CD4-positive, alpha-beta memory T cell (primary cell): ENCODE measurements at places on chromosomes 11 and 22. TPM values are rescaled to one million over a fixed set of nuclear protein-coding genes. Genes with fewer than 3 reads are reported as not detected.

GRCh38 chr11:76824083-76824939 lies 36.4 kb upstream of the ACER3 start:
- DNase-seq, result no peak

DNA sequence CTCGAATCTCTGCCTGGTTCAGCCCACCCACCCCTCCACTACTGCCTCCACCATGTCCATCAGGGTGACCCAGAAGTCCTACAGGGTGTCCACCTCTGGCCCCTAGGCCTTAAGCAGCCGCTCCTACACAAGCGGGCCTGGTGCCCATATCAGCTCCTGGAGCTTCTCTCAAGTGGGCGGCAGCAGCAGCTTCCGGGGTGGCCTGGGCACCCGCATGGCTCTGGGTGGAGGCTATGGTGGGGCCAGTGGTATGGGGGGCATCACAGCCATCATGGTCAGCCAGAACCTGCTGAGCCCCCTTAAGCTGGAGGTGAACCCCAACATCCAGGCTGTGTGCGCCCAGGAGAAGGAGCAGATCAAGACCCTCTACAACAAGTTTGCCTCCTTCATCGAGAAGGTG lies 3.0 kb upstream of the SCUBE2 start:
- no peak for DNase-seq

GRCh38 chr11:95968585-95968984 lies 44.7 kb upstream of the MTMR2 start:
- no peak for DNase-seq

GRCh38 chr22:43533156-43533530 lies 121.3 kb downstream of the MPPED1 start:
- no peak for DNase-seq

DNA sequence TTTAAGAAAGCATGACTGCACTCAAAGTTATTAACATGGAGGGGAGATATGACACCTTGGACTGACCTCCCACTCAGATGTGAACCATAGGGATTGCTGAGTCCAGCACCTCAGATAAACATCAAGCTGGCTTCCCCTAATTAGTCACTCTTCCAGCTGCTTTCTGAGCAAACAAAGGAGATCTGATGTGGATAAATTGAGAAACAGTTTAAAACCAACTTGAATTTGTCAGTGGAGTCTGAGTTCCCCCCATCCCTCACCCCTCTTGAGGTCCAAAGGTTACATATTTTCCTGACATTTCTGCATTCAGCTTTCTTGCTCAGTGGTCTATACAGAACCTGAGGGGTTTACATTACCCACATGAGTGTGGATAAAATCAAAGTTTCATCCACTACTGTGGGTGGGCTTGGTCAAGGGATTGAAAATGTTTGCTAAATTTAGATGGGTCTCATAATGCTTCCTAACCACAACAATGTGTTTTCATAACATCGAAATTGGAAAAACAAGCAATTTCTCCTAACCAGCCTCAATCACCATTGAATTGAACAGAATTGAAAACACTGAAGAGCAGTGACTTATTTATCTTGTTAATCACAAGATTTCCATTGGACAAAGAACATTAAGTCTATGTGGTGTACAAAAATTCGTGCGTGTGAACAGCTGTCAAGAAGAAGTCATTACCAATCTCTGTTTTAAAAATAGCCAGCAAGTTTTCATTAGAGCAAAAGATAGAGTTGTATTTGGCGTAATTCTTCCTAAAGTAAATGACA lies 292.3 kb downstream of the METTL15 start:
- no peak for DNase-seq

DNA sequence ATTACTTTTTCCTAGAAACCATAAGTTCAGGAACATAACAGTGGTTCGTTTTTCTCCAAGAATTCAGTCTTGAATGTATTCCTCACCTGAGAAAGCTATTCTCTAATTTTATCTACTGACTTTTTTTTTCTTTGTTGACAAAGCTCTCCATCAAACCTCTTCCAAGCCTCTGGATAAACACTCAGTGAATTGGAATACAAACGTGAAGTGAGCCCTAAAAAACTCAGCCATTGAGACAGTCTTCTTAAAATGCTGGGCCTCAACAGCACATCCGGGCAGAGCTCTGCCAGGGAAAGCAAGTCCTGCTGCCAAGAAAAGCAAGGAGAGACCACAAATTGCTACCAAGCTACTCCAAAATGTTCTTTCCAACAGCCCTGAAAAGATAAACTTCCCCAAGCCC lies 7.7 kb upstream of the SLC1A2 start:
- DNase-seq, result no peak

DNA sequence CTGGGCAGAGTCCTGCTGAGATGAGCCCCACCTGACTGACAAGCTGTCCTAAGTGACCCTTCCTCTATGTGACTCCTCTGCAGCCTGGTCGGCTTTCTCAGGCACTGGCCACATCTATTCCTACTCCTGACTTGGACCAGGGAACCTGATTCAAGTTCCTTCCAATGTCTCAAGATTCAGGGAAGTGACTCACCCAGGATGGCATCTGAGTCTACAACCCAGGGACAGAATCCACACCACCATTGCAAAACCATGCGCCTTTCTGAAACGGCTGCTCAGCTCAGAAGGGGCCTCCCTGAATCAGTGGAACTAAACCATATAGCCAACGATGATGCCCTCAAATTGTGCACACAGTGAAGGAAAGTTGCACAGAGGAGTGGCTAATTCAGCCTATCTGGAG lies 63.9 kb upstream of the CSNK2A3 start:
- no peak for DNase-seq

- no peak for DNase-seq
These were observed 160.8 kb downstream of the MSANTD4 start for GRCh38 chr11:105861225-105861624.

DNA sequence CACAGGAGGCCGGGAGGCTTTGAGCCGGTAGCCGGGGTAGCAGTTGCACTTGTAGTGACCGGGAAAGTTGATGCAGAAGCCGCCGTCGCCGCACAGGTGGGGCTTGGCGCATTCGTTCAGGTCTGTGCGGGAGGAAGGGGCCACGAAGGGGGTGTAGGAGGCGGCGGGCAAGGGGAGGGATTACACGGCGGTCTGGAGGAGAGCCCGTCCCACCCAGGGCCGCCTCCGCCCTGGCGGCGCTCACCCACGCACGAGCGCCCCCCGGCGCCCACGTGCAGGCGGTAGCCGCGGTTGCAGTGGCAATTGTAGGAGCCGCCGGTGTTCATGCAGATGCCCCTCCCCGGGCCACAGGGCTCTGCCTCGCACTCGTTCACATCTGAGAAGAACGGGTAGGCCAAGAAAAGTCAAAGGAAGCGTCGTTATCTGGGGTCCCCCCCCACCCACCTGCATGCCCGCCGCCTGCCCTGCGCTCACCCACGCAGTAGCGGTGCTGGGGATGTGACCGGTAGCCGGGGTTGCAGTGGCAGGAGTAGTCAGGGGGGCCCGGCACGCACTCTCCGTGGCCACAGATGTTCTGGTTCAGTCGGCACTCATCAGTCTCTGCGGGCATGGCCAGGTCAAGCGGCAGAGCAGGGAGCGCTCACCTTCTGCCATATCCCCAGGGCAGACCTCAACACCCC lies 10.6 kb downstream of the LTBP3 start:
- peak; percentile 55 for DNase-seq

GRCh38 chr22:23231471-23232093 lies 51.3 kb downstream of the BCR start:
- DNase-seq, result no peak

GRCh38 chr11:11641581-11641980 lies 19.8 kb upstream of the GALNT18 start:
- no peak for DNase-seq

GRCh38 chr11:47426062-47426956 lies at the start of gene PSMC3:
Gene PSMC3, minus strand, starts transcription at chr11:47426439. Its CDS starts 160 bp downstream, at chr11:47426279.
- peak; percentile 96 for DNase-seq

GRCh38 chr11:31844351-31844750 lies 33.2 kb upstream of the PAX6 start:
- no peak for DNase-seq

DNA sequence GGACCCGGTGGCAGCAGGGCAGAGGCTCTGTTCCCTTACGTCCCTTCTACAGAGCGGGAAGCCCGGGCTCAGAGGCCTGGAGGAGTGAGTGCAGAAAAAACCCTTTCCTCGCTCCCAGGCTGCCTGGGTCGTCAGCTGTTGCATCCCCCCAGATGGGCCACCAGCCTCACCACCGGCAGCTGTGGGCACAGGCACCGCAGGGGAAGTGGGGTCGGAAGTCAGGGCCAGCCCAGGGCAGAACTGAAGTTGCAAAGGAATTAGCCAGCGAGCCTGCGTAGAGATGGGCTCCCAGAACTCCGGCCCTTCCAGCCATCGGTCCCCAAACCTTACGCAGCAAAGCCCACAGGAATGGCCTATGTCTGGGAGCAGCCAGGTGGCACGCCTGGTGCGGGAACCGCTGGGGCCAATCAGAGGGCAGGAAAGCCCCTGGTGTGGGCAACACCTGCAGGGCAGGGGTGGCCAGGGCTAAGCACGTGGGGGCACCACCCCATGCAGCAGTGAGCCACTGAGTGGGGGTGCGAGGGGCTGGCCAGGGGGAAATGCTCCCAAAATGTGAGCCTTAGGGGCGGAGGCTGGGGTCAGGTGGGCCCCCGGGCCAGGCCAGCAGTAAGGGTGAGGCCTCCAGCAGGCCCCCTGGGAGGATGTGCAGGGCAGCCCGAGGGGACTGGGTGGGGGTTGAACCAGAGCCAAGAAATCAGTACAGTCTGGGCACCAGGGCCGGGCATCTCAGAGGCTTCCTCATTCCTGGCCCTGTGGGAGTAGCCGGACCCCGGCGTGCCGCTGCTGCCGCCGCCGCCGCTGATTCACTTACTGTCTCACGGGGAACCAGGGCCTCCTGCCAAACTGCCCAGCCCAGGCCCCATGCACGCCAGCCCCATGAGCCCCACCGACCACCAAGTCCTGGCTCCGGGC lies 58.2 kb downstream of the WNT7B start:
- DNase-seq, result no peak

- DNase-seq, result no peak
These were observed 35.8 kb upstream of the MYOD1 start for GRCh38 chr11:17683377-17684161.

DNA sequence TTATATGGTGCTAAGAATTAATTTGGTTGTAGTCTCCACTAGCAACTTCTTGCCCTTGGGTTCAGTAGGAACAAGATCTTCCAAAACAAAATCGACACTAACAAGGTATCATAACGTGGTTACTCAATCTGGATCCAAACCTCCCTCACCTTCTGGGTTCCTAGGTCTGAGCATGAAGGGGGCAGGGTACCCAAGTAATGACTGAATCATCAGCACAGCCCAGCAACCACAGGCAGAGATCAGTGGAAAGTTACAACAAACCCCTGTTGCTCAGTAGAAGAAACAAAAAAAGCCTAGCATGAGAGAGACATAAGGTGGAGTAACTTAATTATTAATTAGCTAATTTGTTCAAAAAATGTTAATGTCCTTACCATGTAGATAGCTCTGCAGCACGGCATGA lies 221.4 kb downstream of the BLID start:
- no peak for DNase-seq

Gene OR52E1
- polyA plus RNA-seq, result not detected

Gene LRP4
- polyA plus RNA-seq, result not detected

Gene SHISAL1
- polyA plus RNA-seq, result not detected

Gene CLP1
- 9.6 TPM for polyA plus RNA-seq

Gene LARGE2
- 8.6 TPM for polyA plus RNA-seq

Gene MIOX
- not detected for polyA plus RNA-seq

Gene RDX
- polyA plus RNA-seq, result 14.3 TPM

Gene OR8G5
- polyA plus RNA-seq, result not detected

Gene SMIM38
- not detected for polyA plus RNA-seq

Gene TREH
- not detected for polyA plus RNA-seq
